ENCODE measurements at places on chromosomes 1 and 21.

DNA sequence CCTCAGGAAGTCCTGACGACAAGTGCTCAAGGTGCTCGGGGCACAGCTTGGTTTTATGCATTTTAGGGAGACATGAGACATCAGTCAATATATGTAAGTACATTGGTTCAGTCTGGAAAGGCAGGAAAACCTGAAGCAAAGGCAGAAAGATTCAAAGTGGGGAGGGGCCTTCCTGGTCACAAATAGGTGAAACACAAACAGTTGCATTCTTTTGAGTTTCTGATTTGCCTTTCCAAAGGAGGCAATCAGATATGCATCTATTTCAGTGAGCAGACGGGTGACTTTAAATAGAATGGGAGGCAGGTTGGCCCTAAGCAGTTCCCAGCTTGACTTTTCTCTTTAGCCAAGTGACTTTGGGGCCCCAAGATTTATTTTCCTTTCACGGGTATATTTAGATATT lies 8.9 kb upstream of the RNF187 start:
- DNase-seq = no peak

DNA sequence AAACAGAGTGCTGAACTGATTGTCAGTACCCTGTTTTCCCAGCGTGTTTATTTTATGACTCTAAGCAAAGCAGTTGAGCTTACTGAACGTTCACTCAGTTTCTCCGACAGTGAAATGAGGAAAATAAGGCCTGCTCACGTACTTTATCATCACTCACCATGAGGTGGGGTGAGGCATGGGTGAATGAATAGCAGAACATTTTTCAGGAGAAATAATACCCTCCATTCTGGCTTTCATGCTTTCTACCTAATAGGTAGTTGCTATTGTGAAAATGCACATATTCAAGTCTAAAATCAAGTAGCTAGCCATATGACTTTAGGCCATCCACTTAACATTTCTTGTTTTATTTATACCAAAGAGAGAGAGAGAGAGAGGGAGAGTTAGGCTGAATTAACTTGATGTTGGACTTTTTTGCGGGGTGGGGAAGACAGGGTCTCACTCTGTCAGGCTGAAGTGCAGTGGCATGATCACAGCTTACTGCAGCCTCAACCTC lies 178.2 kb downstream of the VPS13D start:
- DNase-seq = no peak

DNA sequence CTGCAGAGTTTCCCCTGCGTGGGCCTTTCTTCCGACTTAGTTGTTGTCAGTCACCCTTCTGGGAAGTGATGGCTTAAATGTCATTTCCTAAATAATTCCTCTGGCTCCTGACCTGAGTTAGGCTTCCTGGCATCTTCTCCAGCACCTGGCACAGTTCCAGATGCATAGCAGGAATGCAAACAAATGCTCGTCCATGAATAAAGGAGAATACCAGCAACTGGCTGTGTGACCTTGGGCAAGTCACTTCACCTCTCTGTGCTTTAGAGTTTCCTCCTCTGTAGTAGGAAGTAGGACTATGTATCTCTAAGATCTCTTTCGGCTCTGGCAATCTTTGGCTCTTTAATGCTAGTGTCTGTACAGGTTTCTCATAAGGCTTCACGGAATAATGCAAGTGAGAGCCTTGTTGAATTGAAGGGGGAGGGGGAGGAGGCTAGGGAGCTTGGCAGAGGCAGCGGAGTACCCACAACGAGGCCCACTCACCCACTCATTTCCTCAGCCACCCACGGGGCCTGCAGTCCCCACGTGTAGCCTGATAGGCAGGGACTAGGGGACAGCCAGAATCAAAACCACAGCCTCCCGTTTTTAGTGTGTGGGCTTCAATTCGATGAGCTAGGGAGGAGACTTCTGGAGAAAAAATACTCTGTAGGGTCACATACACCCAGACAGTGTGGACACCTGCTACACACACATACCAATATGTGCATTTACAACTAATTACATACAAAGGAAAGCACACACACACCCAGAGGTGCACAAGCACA lies 48.1 kb downstream of the TENT5C start:
- DNase-seq = peak; percentile 62

- no peak for DNase-seq
Observed at GRCh38 chr1:88399690-88400089, 284.4 kb upstream of the PKN2 start.

GRCh38 chr1:6800745-6801144 lies 15.5 kb downstream of the CAMTA1 start:
- DNase-seq = no peak

DNA sequence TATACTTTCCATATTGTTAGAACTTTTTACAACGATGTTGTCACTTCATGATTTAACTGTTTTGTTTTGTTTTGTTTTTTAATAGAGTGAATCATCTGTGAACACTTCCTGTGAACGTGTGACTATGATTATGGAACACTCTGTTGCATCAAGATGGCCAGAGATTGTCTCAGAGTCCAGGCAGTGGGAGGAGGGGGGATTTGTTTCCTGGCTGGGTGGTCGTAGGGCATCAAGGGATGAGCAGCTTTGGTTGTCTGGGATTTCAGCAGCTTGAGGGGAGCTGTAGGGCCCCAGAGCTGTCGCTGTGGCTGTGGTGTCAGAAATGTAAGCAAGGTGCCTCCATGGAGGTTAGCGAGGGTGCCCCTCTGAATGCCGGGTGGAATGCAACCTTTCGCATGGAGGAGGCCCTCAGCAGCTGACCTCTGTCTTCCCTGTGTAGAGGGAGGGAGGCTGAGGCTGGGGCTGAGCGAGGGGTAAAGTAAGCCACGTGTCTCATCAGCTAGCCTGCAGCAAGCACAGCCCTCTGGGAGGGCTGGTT lies 21.4 kb downstream of the NEK2 start:
- no peak for DNase-seq

DNA sequence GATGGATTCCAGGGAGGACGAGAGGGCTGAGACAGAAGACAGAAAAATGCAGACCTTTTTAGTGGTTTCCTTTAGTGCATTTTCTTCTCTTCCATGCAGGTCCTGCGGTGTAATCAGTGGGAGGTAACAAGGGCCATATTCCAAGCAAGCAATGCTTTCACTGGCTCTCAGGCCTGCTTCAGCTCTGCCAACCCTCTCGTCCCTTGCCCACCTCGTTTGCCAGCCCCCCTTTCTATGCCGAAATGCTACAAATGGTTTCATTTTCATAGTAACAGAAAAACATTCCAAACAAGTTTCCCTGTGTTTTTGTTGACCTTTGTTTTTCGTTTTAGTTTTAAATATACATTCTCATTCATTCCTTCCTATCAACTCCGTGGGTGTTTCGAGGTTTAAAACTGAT lies 443.1 kb downstream of the TTLL7 start:
- no peak for DNase-seq

DNA sequence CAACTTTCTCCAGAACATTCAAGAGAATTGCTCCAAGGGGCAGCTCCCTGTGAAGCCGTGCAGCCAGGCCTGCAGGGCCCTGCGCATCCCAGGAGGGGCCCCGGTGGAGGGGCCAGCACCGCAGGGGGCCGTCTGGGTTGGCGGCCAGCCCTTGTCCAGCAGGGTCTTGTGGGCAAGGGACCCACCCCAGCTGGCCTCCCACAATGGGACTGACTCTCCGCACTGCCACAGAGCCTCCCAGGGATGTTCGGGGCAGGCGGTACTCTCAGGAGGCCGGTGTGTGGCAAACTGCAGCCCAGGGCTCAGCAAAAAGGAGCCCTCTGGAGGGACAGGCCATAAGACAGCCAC lies 68.2 kb upstream of the COL6A1 start:
- DNase-seq = no peak

DNA sequence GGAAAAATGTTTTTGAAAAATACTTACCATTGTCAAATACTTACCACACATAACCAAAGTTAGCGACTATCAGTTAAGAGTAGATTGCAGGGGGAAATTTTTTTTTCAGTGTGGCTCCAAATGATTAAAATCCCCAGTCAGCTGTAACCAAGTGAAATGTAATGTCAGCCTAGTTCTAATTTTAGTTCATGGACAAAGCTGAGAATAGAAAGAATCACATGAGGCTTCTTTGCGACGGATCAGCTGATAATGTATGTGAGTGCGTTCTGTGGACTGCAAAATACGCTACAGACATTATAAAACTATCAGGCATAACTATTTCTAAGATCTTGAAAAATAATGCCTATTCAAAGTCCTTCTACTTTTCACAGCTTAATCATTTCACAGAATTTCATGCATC lies at the start of gene LRRC39:
TSS of gene LRRC39 (minus strand) at position 166 of the 400 bp plus-strand sequence. CDS start 9,740 bp downstream, outside the sequence.
- DNase-seq = no peak

GRCh38 chr1:37437087-37437486 lies 37.3 kb upstream of the ZC3H12A start:
- no peak for DNase-seq

DNA sequence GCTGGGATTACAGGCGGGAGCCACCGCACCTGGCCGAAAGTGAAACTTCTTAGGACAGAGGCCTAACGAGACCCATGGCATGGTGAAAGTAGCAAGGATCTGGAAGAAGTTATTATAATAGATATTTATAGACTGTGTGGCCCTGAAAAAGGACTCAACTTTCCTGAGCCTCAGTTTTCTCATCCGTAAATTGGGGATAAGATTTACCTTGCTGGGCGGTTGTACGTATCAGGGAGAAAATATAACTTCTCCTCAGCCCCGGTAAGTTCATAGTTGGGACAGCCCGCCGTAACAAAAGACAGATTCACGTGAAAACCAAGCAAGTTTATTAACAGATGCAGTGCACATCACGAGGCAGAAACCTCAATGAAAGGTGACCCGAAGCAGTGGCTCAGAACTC lies 5.5 kb upstream of the PIK3CD start:
- no peak for DNase-seq

DNA sequence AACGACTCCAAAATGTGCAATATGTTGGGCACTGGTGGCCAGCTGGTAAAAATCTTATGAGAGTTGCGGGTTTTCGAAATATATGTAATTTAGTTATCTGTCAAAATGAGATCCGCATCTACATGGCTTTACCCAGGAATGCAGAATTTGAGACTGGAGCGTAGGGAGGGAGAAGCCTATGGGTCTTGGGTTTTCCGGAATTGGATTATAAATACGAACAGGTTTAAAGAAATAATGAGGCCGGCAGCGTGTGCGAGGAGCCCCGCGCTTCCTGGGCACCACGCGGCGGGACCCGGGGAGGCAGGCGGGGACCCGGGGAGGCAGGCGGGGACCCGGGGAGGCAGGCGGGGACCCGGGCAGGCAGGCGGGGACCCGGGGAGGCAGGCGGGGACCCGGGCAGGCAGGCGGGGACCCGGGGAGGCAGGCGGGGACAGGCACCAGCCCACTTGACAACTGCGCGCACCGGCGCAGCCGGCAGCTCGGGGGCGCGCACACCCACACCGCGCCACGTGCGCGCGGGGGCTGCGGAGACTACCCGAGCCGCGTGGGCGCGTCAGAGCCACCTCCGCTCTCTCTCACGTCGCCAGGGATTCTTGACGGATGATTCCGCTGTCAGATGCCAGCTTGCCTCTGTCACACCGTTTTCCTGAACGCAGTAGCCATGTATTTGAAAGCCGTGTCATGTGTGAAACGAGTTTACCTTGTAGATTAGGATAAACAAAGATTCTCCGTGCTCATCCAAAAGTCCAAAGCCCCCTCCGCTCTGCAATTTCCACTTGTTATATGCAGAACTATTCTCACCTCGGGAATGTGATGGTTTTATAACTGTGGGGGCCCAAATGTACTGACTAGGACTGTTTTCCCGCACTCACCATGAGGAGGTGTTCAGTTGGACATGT lies 54.3 kb upstream of the HNRNPU start:
- DNase-seq = peak; percentile 72

GRCh38 chr1:39666772-39667171 lies 5.1 kb downstream of the NT5C1A start:
- no peak for DNase-seq

- DNase-seq = peak; percentile 38
Observed at GRCh38 chr1:9687120-9687873, 35.8 kb downstream of the PIK3CD start.

DNA sequence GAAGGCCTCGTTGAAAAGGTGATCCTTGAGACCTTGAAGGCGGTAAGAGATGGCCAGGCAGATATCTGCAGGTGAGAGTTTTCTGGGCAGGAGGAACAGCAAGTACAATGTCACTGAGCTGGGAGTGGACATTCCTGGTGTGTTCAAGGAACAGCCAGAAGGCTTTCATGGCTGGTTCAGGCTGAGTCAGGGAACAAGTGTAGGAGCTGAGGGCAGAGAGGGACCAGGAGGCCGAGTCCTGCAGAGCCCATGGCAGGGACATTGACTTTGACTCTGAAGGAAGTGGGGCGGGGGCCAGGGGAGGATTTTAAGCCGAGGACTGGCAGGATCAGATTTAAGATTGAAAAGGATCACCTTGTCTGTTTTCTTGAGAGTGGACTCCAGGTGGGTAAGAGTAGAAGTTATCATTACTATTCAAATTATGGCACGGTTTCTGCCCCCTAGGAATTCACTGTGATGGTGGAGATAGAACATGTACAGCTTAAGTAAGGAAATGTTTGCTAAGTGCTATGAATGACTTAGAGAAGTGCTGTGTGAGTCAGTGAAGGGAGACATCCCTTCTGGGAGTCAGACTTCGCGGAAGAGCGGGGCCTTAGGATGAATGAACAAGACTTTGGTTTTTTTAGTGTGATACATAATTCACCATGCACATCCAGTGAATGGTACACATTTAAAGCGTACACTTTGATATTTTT lies 202.3 kb downstream of the KIF26B start:
- DNase-seq = no peak

DNA sequence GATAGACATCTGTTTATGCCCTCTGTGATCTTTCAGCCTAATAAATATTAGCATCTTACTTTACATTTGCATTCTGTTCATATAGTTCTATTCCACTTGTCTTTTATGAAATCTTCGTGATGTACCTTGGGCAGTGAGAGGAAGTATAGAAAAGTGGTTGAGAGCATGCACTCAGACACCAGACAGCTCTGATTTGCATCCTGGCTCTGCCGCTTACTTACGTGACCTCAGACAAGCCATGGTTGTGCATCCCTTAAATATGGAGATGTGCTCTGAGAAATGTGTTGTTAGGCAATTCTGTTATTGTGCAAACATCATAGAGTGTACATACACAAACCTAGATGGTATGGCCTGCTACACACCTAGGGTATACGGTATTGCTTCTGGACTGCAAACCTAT lies 22.9 kb downstream of the OVGP1 start:
- no peak for DNase-seq

DNA sequence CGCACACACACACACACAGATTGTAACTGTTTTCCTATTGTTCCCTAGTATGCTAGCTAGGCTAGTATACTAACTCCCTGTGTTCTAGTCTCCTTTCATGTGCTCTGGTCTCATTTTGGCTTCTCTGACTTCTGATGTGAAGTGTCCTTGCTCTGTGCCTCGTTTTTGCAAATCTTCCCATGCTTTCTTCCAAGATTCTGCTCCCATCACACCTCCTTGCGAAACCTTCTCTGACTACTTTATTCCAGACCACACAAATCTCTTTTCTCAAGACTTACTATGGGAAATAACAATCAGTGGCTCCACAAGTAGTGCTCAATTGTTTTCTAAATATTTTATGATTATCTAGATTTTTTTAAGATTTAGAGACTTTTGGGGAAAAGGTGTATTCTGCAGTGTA lies 10.3 kb downstream of the PRRX1 start:
- no peak for DNase-seq

Measured in CD4-positive, CD25-positive, alpha-beta regulatory T cell (primary cell).